Activated CD8-positive, alpha-beta T cell treated with anti-CD3 and anti-CD28 coated beads, Interleukin-2, amount 10 ng/mL, durations not matched to agents 7 days and 5 days (primary cell): ENCODE measurements at places on chromosomes 5 and 9. TPM values are rescaled to one million over a fixed set of nuclear protein-coding genes. Genes with fewer than 3 reads are reported as not detected.

GRCh38 chr5:53895091-53895683 is 334.7 kb downstream of the NDUFS4 start:
- H3K27ac ChIP-seq: no peak overlapping the region
- no peak for DNase-seq
- no peaks in the 10 kb centered on the region for H3K36me3 ChIP-seq
- peaks cover 3% of the 10 kb centered on the region for H3K4me1 ChIP-seq
- H3K27me3 ChIP-seq: no peaks in the 10 kb centered on the region
- H3K4me3 ChIP-seq: no peak overlapping the region

- H3K27ac ChIP-seq: no peak overlapping the region
- no peaks in the 10 kb centered on the region for H3K36me3 ChIP-seq
- H3K4me1 ChIP-seq: no peaks in the 10 kb centered on the region
Observed at GRCh38 chr5:1917830-1918487, 35.2 kb upstream of the IRX4 start.

DNA sequence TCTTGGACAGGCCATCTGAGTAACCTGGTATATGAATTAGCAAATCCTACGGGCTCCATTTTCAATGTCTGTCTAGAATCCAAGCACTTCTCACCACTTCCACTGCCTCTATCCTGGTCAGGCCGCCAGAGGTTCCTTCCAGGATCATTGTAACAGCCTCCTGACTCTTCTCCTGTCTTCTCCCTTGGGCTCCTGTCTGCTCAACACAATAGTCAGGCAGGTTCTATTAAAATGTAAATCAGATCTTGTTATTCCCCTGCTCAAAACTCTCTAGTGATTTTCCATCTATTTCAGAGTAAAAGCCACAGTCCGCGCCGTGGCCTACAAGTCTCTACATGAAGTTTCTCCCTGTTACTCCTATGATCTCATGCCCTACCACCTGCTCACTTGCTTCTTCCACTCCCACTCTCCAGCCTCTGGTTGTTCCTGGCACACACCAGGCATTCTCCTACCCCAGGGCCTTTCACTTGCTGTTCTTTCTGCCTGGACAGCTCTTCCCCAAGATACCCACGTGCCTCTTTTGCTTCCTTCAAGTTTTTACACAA is 21.7 kb downstream of the ZNF366 start:
- no peaks in the 10 kb centered on the region for H3K36me3 ChIP-seq
- DNase-seq: no peak
- H3K27ac ChIP-seq: no peak overlapping the region
- no peaks in the 10 kb centered on the region for H3K4me1 ChIP-seq

DNA sequence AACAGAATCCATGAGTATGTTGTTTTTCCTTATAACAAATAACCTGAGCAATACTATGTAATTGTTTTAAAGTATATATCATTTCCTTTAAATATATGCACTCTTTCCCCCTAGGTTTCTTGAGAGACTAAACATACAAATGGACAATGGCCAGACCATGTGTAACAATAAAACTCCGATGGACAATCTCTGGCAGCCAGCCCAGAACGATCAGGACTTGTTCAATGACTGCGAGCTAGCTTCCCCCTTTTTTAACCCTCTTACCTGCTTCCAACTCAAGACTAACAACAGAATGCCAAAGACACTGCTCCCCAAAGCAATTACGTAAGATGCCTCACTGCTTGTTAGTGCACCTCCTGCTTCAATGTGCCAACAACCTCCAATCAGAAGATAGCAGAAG is 94.9 kb downstream of the HTR4 start:
- no peak overlapping the region for H3K4me3 ChIP-seq
- H3K4me1 ChIP-seq: no peaks in the 10 kb centered on the region
- no peak for DNase-seq

DNA sequence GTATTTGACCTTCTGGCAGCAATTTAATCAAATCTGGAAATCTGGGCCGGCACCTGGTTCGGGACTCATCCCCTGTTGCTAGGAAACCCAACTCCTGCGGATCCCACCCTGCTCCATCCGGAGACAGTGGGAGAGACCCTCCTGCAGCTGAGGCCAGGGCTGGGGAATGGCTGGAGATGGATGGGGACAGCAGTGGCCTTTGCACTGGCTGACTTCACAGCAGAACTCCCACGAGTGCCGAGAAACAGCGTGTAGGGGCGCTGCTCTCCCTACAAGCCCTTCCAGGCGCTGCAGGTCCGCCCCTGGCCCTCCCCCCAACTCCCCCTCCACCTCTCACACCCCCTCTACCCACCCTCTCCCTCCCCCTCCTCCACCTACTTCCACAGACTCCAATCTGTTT is 105.8 kb upstream of the PPP1R26 start:
- H3K4me1 ChIP-seq: no peaks in the 10 kb centered on the region
- H3K4me3 ChIP-seq: no peak overlapping the region
- no peak for DNase-seq
- no peaks in the 10 kb centered on the region for H3K36me3 ChIP-seq
- no peaks in the 10 kb centered on the region for H3K27me3 ChIP-seq
- no peak overlapping the region for H3K27ac ChIP-seq

HAVCR2 gene
- total RNA-seq: 77.6 TPM

- H3K4me1 ChIP-seq: peaks cover 64% of the 10 kb centered on the region
- no peak overlapping the region for H3K4me3 ChIP-seq
- peaks cover 31% of the 10 kb centered on the region for H3K36me3 ChIP-seq
- no peaks in the 10 kb centered on the region for H3K27me3 ChIP-seq
Observed at GRCh38 chr9:91176426-91176825, 185.3 kb downstream of the AUH start.

GDA gene
- not detected for total RNA-seq

- no peak overlapping the region for H3K4me3 ChIP-seq
- H3K27me3 ChIP-seq: peaks cover 6% of the 10 kb centered on the region
- no peaks in the 10 kb centered on the region for H3K36me3 ChIP-seq
- H3K27ac ChIP-seq: no peak overlapping the region
Observed at GRCh38 chr5:72633649-72634048, 126.4 kb upstream of the ZNF366 start.

DNA sequence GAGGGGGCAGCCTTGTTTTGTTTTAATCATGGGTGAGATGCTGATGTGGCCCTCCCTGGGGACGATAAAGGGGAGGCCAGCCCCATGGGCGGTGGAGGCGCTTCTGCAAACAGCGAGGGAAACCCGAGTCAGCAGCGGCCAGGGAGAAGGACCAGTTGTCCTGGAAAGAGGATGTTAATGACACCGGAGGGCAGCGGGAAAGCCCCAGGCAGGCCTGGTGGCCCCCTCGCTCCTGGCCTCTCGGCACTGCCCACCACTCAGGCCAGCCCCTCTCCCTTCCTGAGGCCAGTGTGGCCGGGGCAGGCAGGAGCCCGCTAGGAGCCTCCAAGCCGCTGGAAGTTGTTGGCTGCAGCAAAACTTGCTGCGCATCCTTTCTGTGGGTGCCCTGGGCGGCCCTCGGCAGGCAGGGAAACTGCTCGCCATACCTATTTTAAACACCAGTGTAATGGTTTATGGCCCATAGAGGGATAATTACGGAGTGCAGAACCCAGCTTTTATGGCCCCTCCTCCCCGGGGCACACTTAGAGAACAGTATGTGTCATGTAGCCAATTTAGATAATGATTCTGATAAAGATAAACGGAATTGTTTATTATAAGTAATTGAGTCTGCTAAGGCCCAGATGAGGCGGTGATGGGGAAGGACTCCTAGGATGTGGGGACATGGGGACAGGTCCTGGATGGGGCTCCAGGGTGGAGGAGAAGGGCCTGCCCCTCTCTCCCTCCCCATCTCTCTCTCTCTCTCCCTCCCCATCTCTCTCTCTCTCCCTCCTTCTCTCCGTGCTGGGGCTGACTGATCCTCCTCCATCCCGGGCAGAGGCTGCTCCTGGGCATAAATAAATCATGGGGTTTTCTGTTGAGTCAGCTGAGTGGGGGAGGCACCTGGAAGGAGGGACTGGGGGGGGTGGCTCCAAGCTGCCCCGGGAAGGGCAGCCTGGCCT is 36.9 kb downstream of the LMX1B start:
- H3K4me1 ChIP-seq: no peaks in the 10 kb centered on the region
- no peaks in the 10 kb centered on the region for H3K36me3 ChIP-seq
- H3K27me3 ChIP-seq: peaks cover 64% of the 10 kb centered on the region

FAM151B gene
- total RNA-seq: not detected

SLC25A2 gene
- total RNA-seq: 0.39 TPM

FER gene
- total RNA-seq: 5.9 TPM

GRCh38 chr5:154118893-154119336 is 71.6 kb upstream of the GALNT10 start:
- DNase-seq: no peak
- H3K27me3 ChIP-seq: peaks cover 15% of the 10 kb centered on the region
- H3K4me1 ChIP-seq: no peaks in the 10 kb centered on the region
- no peaks in the 10 kb centered on the region for H3K36me3 ChIP-seq

DNA sequence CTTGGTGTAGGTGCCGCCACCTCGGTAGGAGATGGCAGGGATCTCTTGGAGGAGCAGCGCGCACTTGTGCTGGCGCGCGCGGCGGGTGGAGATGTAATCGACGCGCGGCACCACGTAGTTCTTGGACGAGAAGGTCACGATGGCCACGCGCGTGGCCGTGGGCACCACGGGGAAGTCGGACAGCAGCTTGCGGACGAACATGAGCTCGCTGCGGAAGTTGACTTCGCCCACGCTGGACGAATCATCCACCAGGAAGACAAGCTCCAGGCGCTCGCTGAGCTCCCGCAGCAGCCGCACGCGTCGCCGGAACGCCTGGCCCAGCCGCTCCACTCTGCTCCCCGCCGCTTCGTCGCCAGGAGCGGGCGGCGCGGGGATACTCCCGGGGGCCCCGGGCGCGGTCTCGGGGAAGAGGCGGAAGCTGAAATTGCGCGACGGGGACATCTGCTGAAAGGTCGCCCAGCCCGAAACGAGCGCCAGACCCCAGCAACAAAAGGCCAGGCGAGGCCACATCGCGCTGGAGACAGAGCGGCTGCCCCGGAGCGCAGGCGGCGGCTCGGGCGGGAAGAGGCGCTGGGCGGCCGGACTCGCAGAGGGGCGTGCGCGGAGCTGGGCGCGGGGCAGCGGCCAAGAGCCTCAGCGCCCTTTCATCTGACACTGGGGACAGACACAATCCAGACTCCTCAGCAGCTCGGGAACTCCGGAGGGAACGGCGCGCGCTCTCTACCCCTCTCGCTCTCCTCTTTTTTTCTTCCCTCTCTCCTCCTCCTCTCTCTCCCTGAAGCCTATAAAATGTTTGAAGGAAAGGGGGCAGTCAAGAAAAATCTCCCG is at the start of gene SVEP1:
Gene SVEP1 (minus strand): TSS at position 708 of the 828 bp plus-strand sequence. CDS start 198 bp downstream, at position 510.
- no peak within 1 kb of the TSS for H3K27ac ChIP-seq
- peaks cover 32% of the 10 kb centered on the region for H3K27me3 ChIP-seq
- no peaks in the 10 kb centered on the region for H3K36me3 ChIP-seq
- H3K4me1 ChIP-seq: peaks cover 2% of the 10 kb centered on the region
- DNase-seq: no peak

DNA sequence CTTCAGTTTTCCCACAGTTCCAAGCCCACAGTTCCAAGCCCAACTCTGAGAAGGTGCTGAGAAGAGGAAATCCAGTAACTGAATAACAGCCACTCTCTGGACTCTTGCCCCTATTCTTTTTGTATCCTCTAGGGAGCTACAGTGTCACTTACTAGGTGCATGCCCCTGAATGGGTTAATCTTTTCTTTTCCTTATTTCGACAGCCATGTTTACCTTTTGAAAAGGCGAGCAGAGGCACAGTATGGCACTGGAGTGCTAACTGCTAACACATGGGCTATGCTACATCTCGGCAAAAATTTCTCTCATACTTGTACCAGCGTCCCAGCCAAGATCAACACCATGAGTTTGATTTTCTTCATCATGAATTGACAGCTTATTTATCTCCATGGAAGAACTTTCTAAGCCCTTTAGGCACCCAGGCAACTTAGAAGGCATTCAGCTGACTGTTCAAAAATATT is 222.6 kb downstream of the EBF1 start:
- no peaks in the 10 kb centered on the region for H3K36me3 ChIP-seq
- no peak for DNase-seq
- H3K27me3 ChIP-seq: no peaks in the 10 kb centered on the region
- no peak overlapping the region for H3K4me3 ChIP-seq
- H3K4me1 ChIP-seq: peaks cover 13% of the 10 kb centered on the region

DNA sequence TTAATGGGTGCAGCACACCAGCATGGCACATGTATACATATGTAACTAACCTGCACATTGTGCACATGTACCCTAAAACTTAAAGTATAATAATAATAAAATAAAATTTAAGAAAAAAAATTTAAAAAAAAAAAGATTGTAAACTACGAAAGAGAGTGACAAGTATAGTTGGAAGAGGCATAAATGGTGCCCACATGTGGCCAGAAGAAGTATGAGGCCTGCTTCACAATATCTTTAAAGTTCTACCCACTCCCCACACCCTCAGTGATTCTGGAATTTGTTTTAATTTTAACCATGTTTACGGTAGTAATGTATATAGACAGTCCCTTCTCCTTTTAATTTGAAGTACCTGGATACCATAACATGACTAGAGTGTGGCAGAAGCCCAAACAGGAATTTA is 172.7 kb downstream of the CHSY3 start:
- no peak for DNase-seq
- H3K4me1 ChIP-seq: no peaks in the 10 kb centered on the region
- no peak overlapping the region for H3K4me3 ChIP-seq
- no peaks in the 10 kb centered on the region for H3K27me3 ChIP-seq
- H3K36me3 ChIP-seq: no peaks in the 10 kb centered on the region

GRCh38 chr9:75414371-75415160 is 326.3 kb downstream of the OSTF1 start:
- H3K27me3 ChIP-seq: no peaks in the 10 kb centered on the region
- no peak for DNase-seq

GRCh38 chr5:93622240-93622885 is 39.3 kb downstream of the NR2F1 start:
- peak; percentile 25 for DNase-seq
- peaks cover 2% of the 10 kb centered on the region for H3K36me3 ChIP-seq
- H3K27ac ChIP-seq: no peak overlapping the region
- H3K4me1 ChIP-seq: peaks cover 18% of the 10 kb centered on the region
- H3K4me3 ChIP-seq: no peak overlapping the region

- H3K27me3 ChIP-seq: peaks cover 6% of the 10 kb centered on the region
Observed at GRCh38 chr9:124828489-124829333, 24.5 kb upstream of the WDR38 start.

GRCh38 chr9:112271466-112272098 is 61.8 kb downstream of the PTBP3 start:
- DNase-seq: no peak
- no peaks in the 10 kb centered on the region for H3K27me3 ChIP-seq
- peaks cover 13% of the 10 kb centered on the region for H3K4me1 ChIP-seq
- no peak overlapping the region for H3K4me3 ChIP-seq
- peaks cover 49% of the 10 kb centered on the region for H3K36me3 ChIP-seq

DNA sequence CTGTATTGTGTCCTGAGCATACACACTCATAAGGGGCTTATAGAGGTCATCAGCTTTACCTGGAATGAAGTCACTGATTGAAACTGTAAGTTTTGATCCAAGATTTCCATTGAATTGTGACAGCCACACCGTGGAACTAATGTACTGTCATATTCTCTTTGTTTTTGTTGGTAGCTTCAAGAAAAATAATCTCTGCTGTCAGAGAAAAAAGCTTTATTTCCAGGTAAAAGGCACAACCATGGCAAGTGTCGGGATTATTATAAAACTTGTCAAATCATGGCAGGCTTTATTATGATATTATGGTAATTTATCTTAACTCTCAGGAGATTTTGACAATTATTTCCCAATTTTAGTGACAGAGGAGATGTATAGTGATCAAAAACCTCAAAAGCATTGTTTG is 191.2 kb downstream of the FAM170A start:
- no peak for DNase-seq
- H3K27me3 ChIP-seq: no peaks in the 10 kb centered on the region
- H3K27ac ChIP-seq: no peak overlapping the region
- H3K36me3 ChIP-seq: no peaks in the 10 kb centered on the region
- H3K4me3 ChIP-seq: no peak overlapping the region

GABRA6 gene
- total RNA-seq: not detected

GRCh38 chr5:79235261-79235633 is 684 bp upstream of the JMY start:
- no peaks in the 10 kb centered on the region for H3K36me3 ChIP-seq
- H3K4me3 ChIP-seq: peak overlapping the region; percentile 92

- DNase-seq: no peak
- H3K4me3 ChIP-seq: no peak overlapping the region
- H3K36me3 ChIP-seq: no peaks in the 10 kb centered on the region
- H3K27ac ChIP-seq: no peak overlapping the region
- H3K27me3 ChIP-seq: no peaks in the 10 kb centered on the region
Observed at GRCh38 chr5:80296121-80296520, 23.7 kb upstream of the SPZ1 start.
